ENCODE measurements at places on chromosomes 5 and 9. TPM values are rescaled to one million over a fixed set of nuclear protein-coding genes. Genes with fewer than 3 reads are reported as not detected.

GRCh38 chr5:137491121-137491520, 8.0 kb downstream of the SPOCK1 start:
- H3K27ac ChIP-seq, result no peak overlapping the region
- no peaks in the 10 kb centered on the region for H3K4me1 ChIP-seq
- no peak for DNase-seq

GRCh38 chr5:122150215-122150614, 20.9 kb downstream of the ZNF474 start:
- H3K27ac ChIP-seq, result no peak overlapping the region
- H3K27me3 ChIP-seq, result no peaks in the 10 kb centered on the region
- no peaks in the 10 kb centered on the region for H3K36me3 ChIP-seq
- peaks cover 6% of the 10 kb centered on the region for H3K4me1 ChIP-seq
- no peak overlapping the region for H3K4me3 ChIP-seq

GRCh38 chr5:65926893-65927292, 518 bp downstream of the ERBIN start:
- DNase-seq, result no peak
- peak overlapping the region; percentile 100 for H3K4me3 ChIP-seq
- peak overlapping the region; percentile 100 for H3K27ac ChIP-seq
- no peaks in the 10 kb centered on the region for H3K27me3 ChIP-seq
- peaks cover 1% of the 10 kb centered on the region for H3K36me3 ChIP-seq
- H3K4me1 ChIP-seq, result peaks cover 41% of the 10 kb centered on the region

DNA sequence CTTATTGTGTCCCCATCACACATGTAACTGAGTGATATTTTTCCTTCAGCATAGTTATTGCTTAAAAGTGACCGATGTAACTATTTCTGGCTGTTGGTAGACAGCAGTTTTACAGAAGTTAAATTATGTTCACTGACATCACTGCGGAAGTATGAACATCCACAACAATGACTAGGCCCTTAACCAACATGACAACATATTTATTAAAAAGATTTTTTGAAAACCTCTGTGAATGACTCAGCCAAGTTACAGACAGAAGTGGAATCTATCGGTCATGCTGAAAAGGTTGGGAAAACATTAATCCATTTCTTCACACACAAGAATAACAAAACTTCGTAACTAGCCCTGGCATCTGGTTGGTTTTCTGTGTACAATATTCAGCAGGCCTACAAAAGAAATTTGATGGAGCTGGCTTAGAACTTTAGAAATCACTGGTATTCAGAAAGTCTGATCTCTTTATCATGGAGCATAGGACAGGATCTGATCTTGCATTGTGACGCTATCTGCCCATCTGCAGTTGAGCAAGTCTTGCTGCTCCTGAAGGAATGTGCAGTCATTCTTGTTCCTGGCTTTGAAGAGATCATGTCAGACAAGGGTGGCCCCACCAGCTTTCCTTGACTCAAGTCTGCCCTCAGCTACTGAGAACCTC, 6.5 kb downstream of the GLIS3 start:
- H3K4me3 ChIP-seq, result no peak overlapping the region
- no peaks in the 10 kb centered on the region for H3K27me3 ChIP-seq
- peaks cover 9% of the 10 kb centered on the region for H3K4me1 ChIP-seq
- H3K27ac ChIP-seq, result peak overlapping the region; percentile 55
- H3K36me3 ChIP-seq, result no peaks in the 10 kb centered on the region

GRCh38 chr9:36031774-36032555, 4.7 kb upstream of the RECK start:
- H3K4me1 ChIP-seq, result peaks cover 25% of the 10 kb centered on the region
- no peaks in the 10 kb centered on the region for H3K36me3 ChIP-seq
- no peaks in the 10 kb centered on the region for H3K27me3 ChIP-seq
- H3K27ac ChIP-seq, result peak overlapping the region; percentile 49
- no peak overlapping the region for H3K4me3 ChIP-seq
- no peak for DNase-seq

DNA sequence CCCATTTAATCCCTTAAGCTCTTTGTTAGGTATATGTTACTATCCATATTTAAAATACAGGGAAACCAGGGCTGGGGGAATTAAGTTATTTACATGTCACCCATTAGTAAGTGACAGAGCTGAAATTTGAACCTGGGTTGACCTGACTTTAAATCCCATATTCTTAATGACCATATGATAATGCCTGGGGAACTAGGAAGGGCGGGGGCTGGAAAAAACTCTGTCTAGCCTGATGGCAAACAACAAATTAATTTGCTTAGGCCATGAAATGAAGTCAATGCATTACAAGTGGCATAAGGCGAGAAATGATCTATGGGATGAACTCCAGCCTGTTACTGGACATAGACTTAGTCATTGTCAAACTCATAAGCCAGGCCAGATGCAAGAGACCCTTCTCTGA, 325.7 kb upstream of the WWC1 start:
- no peak overlapping the region for H3K27ac ChIP-seq
- no peaks in the 10 kb centered on the region for H3K27me3 ChIP-seq
- no peak overlapping the region for H3K4me3 ChIP-seq
- H3K4me1 ChIP-seq, result no peaks in the 10 kb centered on the region

- H3K27me3 ChIP-seq, result no peaks in the 10 kb centered on the region
- peaks cover 11% of the 10 kb centered on the region for H3K4me1 ChIP-seq
- no peak for DNase-seq
- no peak overlapping the region for H3K27ac ChIP-seq
Observed at GRCh38 chr5:158908425-158909220, 191.1 kb downstream of the EBF1 start.

SLC12A7 gene
- total RNA-seq, result 22.7 TPM

FOXD4L3 gene
- total RNA-seq, result not detected

IRX1 gene
- 7.2 TPM for total RNA-seq

All from suprapubic skin (tissue), 4 donors.